ENCODE measurements at places on chromosomes 4 and X. TPM values are rescaled to one million over a fixed set of nuclear protein-coding genes. Genes with fewer than 3 reads are reported as not detected.

GRCh38 chr4:143403553-143403820 lies 66.8 kb downstream of the GAB1 start:
- DNase-seq, result no peak

DNA sequence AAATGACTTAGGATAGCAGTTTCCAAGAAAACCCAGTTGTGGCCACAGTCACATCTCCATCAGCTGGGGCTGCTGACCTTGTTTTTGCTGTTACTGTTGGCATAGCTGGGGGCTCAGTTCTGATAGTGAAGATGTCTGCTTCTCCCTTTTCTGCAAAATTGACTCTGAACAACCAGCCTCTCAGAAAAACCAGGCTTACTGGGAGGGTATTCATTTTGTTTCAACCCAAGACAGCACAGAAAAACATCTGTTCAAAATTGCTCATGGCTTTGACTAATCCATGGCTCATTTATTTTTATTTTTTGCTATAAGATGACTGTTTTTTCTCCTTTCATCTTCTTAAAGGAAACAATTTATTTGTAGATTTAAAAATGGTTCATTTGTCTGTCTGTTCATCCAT lies 53.1 kb downstream of the RASL11B start:
- no peak for DNase-seq

- no peak for DNase-seq
Observed at GRCh38 chrX:1262369-1262768, 6.2 kb upstream of the CSF2RA start.

DNA sequence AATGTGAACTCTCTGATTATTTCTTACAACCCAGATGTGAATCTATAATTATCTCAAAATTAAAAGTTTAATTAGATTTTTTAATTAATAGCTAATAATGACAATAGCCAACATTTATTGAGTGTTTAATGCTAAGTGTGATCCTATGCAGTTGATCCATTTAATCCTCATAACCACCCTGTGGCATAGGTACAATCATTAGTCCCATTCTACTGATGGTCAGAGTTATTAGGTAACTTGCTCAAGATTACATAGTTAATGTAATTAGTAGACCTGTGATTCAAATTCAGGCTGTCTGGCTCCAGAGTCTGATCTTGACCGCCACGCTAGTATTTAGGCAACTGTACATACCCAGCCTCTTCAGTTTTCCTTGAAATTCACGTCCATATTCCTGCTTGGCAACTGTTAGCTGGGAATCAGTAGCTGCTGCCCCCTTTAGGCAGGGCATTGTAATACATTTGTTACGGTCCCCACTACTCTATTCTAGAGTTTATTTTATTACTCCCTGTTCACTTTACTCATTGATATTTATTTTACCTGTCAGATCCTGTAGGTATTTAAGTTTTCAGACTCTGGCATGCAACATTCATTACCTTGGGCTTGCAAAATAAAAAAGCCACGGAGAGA lies 20.6 kb upstream of the TEC start:
- peak; percentile 30 for DNase-seq

NUP62CL gene
- 2.2 TPM for total RNA-seq
